ENCODE measurements at places on chromosomes 11 and 22.

GRCh38 chr22:27472975-27473374, 328.6 kb downstream of the MN1 start:
- no peaks in the 10 kb centered on the region for H3K27me3 ChIP-seq
- no peak overlapping the region for H3K4me3 ChIP-seq
- H3K4me1 ChIP-seq, result no peaks in the 10 kb centered on the region
- no peak for DNase-seq
- no peaks in the 10 kb centered on the region for H3K36me3 ChIP-seq

- peaks cover 45% of the 10 kb centered on the region for H3K27me3 ChIP-seq
- no peak overlapping the region for H3K4me3 ChIP-seq
- H3K4me1 ChIP-seq, result peaks cover 9% of the 10 kb centered on the region
- no peaks in the 10 kb centered on the region for H3K36me3 ChIP-seq
These were observed 10.7 kb downstream of the DAGLA start for GRCh38 chr11:61690706-61691379.

DNA sequence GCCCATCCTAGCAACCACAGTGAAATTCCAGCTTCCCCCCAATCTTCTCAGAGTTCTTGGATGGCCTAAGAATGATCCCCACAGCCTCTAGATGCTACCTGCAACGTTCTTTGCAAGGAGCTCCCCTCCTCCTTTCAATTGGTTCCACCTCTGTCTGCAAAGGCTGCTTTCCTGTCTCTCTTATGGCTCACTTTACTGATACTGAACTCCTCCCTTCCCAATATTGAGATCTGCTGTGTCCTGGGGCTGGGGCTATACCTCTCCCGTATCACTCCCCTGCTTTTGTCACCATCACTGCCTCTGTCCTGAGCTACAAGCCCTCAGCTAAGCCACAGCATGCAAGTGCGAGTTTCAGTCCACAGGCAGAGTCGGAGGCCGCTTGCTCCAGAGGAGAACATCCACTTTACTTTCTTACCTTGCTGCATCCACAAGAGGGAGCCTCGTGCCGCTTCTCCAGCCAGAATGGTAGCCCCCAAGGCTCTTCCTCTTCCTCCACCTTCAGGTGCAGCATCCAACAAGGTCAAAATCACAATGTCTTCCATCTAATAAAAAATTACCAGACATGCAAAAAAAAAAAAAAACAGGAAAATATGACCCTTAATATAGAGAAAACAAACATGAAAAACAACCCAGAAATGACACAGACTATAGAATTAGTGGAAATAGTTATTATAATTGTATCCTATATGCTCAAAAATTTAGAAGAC, 48.6 kb upstream of the TMEM45B start:
- H3K27me3 ChIP-seq, result peaks cover 8% of the 10 kb centered on the region
- H3K27ac ChIP-seq, result no peak overlapping the region
- H3K4me3 ChIP-seq, result no peak overlapping the region

- no peak for DNase-seq
- no peak overlapping the region for H3K27ac ChIP-seq
- peaks cover 13% of the 10 kb centered on the region for H3K27me3 ChIP-seq
- no peaks in the 10 kb centered on the region for H3K36me3 ChIP-seq
- H3K4me1 ChIP-seq, result peaks cover 12% of the 10 kb centered on the region
These were observed 585 bp downstream of the ARHGEF12 start for GRCh38 chr11:120336641-120337354.

GRCh38 chr11:70111269-70112016, 33.3 kb downstream of the ANO1 start:
- H3K4me3 ChIP-seq, result no peak overlapping the region
- no peak overlapping the region for H3K27ac ChIP-seq
- DNase-seq, result no peak
- no peaks in the 10 kb centered on the region for H3K36me3 ChIP-seq
- H3K4me1 ChIP-seq, result no peaks in the 10 kb centered on the region

DNA sequence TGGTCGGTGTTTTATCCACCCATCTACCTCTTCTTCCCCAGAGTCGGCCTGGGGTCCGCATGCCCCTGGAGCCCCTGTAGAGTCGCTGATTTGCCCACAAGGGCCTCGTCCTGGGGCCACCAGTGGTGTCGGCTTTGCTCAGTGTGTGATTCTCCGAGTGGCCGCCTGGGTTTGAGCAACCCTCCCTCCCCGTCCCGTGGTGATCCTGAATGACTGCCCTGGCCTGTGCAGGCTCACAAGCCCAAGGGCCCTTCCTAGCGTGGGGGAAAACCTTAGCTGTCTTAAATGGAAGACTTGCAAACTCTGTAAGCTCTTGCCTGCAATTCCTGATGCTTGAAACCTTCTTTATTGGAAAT, 128.3 kb downstream of the OSBP2 start:
- DNase-seq, result no peak
- H3K27me3 ChIP-seq, result peaks cover 63% of the 10 kb centered on the region
- H3K4me3 ChIP-seq, result no peak overlapping the region
- no peaks in the 10 kb centered on the region for H3K4me1 ChIP-seq
- no peaks in the 10 kb centered on the region for H3K36me3 ChIP-seq

- no peak overlapping the region for H3K4me3 ChIP-seq
- no peaks in the 10 kb centered on the region for H3K4me1 ChIP-seq
- no peaks in the 10 kb centered on the region for H3K27me3 ChIP-seq
- no peak for DNase-seq
- H3K36me3 ChIP-seq, result no peaks in the 10 kb centered on the region
These were observed 159.6 kb downstream of the KIRREL3 start for GRCh38 chr11:126840975-126841374.

DNA sequence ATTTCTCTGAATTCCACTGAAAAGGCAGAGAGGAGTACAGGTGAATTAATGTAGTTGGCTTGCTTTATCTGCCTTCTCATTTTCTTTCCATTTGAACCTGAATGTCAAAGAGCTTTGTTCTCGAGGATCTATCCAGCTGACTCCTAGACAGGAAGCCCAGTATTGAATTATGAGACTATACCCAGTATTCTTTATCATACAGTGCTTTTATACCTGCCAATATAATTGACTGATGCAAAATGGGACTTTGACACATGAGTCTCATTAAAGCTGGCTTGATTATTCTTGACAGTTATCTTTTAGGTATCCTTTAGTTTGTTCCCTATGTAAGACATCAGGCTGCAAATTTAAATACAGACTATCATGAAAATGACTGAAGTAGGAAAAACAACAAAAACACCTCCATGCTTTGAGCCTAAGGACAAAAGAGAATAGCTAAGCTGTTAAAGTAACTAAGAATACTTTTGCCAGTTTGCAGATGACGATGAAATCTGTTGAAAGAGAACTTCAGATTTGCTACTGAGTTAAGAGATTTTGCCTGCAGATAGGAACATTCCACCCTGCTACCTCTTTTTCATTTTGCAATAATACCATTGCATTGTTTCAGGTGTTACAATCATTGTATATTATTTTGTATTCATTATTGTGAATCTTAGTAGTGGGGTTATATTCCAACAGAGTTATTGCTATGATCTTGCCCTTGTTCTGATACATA, 117.1 kb downstream of the ENTHD1 start:
- no peak overlapping the region for H3K27ac ChIP-seq
- no peak overlapping the region for H3K4me3 ChIP-seq
- no peaks in the 10 kb centered on the region for H3K36me3 ChIP-seq
- H3K4me1 ChIP-seq, result peaks cover 22% of the 10 kb centered on the region
- no peaks in the 10 kb centered on the region for H3K27me3 ChIP-seq
- DNase-seq, result no peak

- H3K27ac ChIP-seq, result peak overlapping the region; percentile 86
- H3K4me1 ChIP-seq, result peaks cover 25% of the 10 kb centered on the region
These were observed 327 bp upstream of the MED17 start for GRCh38 chr11:93783765-93784144.

DNA sequence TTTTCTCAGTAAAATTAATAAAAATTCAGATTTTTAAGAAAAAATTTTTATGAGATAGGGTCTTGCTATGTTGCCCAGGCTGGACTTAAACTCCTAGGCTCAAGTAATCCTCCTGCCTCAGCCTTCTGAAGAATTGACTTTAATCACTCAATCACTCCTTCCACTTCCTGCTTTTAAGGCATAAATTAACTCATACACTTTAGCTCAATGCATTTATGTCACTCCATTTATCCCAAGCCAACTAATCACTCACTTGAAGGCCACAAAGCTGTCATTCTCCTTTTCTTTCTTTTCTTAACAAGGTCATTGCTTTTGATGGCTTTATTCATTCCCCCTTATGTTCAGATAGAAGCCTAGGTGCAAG, 877 bp downstream of the ALG9 start:
- H3K27me3 ChIP-seq, result no peaks in the 10 kb centered on the region
- no peak for DNase-seq
- H3K27ac ChIP-seq, result peak overlapping the region; percentile 76
- peaks cover 4% of the 10 kb centered on the region for H3K4me1 ChIP-seq
- peaks cover 39% of the 10 kb centered on the region for H3K36me3 ChIP-seq
- peak overlapping the region; percentile 72 for H3K4me3 ChIP-seq

GRCh38 chr11:70483917-70484316, 85.6 kb downstream of the CTTN start:
- H3K27ac ChIP-seq, result no peak overlapping the region
- H3K4me1 ChIP-seq, result no peaks in the 10 kb centered on the region
- no peak for DNase-seq
- H3K36me3 ChIP-seq, result no peaks in the 10 kb centered on the region

DNA sequence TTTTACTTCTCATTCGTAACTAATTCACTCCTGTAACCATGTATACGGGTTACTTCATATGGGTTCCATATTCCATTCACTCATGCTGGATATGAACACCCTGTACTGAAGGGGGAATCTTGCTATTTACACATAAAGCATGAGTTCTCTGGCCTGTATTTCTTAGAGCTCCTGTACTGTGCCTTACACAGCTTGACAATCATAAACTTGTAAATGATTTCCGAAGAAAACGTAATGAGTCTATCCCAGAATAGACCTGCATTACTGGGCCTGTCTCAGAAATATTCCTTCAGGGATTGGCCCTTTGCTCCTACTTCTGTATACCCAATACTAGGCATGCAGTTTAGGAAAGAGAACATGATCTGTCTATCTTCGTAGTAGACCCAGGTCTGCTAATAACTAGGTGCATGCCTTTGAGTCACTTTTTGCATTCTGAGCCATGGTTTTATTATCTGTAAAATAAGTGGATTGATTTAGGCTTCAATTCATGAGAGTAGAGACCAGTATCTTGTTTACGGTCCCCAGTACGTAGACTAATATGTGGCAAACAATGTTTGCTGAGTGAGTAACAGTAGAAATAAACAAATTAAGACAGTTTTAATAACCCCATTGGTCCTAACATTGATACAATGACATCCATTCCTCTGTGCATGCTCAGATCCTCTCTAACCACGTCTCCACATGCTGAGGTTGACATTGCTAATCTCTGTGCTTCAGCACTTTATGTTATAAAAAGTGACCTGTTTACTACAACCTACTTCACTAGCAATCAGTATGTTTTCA, 1.2 kb downstream of the CCDC34 start:
- DNase-seq, result no peak
- H3K36me3 ChIP-seq, result no peaks in the 10 kb centered on the region

- H3K27me3 ChIP-seq, result no peaks in the 10 kb centered on the region
- peaks cover 5% of the 10 kb centered on the region for H3K36me3 ChIP-seq
- no peak overlapping the region for H3K27ac ChIP-seq
- no peak for DNase-seq
- H3K4me1 ChIP-seq, result no peaks in the 10 kb centered on the region
- no peak overlapping the region for H3K4me3 ChIP-seq
These were observed 8.6 kb upstream of the PITPNB start for GRCh38 chr22:27927608-27928007.

GRCh38 chr11:125157118-125157733, 7.3 kb upstream of the PKNOX2 start:
- H3K27ac ChIP-seq, result no peak overlapping the region
- no peaks in the 10 kb centered on the region for H3K4me1 ChIP-seq
- peaks cover 36% of the 10 kb centered on the region for H3K27me3 ChIP-seq

- DNase-seq, result no peak
- no peaks in the 10 kb centered on the region for H3K27me3 ChIP-seq
- no peaks in the 10 kb centered on the region for H3K36me3 ChIP-seq
- no peak overlapping the region for H3K4me3 ChIP-seq
- no peaks in the 10 kb centered on the region for H3K4me1 ChIP-seq
- H3K27ac ChIP-seq, result no peak overlapping the region
These were observed 408.4 kb downstream of the SOX6 start for GRCh38 chr11:15947681-15948648.

DNA sequence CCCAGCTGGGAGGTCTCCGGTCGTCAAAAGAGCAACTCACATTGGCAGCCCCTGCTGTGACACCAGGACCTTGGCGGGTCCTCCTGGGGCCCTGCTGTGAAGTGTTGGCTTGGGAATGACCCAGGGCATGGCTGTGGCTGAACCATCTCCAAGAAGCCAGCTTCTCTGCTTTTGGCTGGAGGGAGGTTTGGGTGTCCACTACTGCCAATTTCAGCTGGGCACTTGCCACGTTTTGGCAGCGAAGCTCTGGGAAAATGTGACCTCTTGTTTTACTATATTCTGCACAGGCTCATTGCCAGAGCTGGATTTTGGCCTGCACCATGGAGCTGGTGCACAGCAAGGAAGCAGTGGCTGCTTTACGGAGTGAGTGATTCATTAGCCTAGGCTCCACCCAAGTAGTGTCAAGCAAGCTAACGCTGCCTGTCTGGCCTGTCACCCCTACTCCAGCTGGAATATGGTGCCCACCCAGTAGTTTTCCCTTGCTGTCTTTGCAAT, 24.3 kb upstream of the SMCO4 start:
- no peak for DNase-seq
- peaks cover 6% of the 10 kb centered on the region for H3K27me3 ChIP-seq
- no peak overlapping the region for H3K4me3 ChIP-seq
- H3K27ac ChIP-seq, result no peak overlapping the region
- H3K36me3 ChIP-seq, result no peaks in the 10 kb centered on the region

GRCh38 chr22:35308480-35309021, 8.9 kb downstream of the TOM1 start:
- no peaks in the 10 kb centered on the region for H3K27me3 ChIP-seq
- H3K4me3 ChIP-seq, result peak overlapping the region; percentile 2
- peaks cover 85% of the 10 kb centered on the region for H3K4me1 ChIP-seq

DNA sequence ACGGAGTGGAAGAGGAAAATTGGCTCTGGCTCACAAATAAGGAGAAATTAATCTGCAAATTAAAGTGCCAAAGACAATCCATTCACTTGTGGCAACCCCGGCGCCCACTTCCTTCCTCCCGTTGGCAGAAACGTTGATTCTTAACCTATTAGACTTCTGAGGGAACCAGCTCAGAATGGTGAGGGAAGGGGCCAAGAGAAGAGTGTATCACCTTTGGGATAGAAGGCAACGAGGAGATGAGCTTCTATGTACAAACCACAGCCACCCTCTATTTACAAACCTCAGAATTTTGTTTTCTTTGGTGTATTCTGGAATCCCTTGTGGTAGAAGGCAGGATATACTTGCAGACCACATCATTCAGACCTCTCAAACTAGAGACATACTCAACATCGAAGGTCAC, 1.1 kb downstream of the MB start:
- no peaks in the 10 kb centered on the region for H3K27me3 ChIP-seq
- no peak overlapping the region for H3K27ac ChIP-seq
- H3K4me1 ChIP-seq, result peaks cover 11% of the 10 kb centered on the region
- DNase-seq, result no peak

- H3K4me1 ChIP-seq, result no peaks in the 10 kb centered on the region
- H3K27me3 ChIP-seq, result no peaks in the 10 kb centered on the region
- DNase-seq, result no peak
- H3K4me3 ChIP-seq, result no peak overlapping the region
- no peaks in the 10 kb centered on the region for H3K36me3 ChIP-seq
These were observed 2.1 kb downstream of the CCDC73 start for GRCh38 chr11:32792111-32792947.
